ENCODE measurements at places on chromosomes 11 and 22.

GRCh38 chr11:2675540-2675939 lies 24.3 kb downstream of the KCNQ1OT1 start:
- no peak for DNase-seq

DNA sequence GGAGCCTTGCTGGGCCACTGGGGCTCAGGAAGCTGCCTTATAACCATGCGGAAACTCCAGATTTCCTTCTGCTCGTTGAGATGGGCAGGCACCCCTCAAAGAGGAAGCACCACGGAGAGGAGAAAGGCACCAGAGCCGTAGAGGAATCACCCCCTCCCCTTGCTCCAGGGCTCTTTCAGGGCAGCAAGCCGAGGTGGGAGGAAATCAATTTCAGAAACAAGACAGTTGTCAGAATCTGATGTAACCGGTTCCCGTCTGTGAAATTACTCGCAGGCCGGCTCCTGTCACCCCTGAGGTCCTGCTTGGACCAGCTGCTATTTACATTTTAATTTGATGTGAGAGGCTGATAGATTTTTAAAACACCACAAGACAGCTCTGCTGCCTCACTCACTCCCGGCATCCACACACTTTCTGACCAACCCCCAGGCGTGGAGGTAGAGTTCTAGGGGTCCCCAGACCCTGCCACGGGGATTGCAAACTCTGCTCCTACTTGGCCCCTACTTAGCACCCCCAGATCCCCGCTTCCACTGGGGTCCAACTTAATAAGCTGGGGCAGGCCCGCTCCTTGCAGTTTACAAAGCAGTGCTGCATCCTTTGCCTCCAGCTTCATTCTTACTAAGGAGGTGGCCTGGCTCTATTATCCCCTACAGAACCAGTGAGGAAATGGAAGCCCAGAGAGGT lies 162.5 kb downstream of the CEP164 start:
- peak; percentile 60 for DNase-seq

GRCh38 chr11:90288212-90288821 lies 65.5 kb upstream of the CHORDC1 start:
- DNase-seq: peak; percentile 13

- no peak for DNase-seq
Measured at GRCh38 chr11:117238221-117238620, 5.8 kb downstream of the RNF214 start.

- no peak for DNase-seq
Measured at GRCh38 chr11:134289789-134290188, 13.6 kb downstream of the GLB1L3 start.

GRCh38 chr11:110327508-110327907 lies 31.1 kb upstream of the RDX start:
- DNase-seq: no peak

Measured in suppressor macrophage treated with lipopolysaccharide for 1 hour (primary cell).